GM18507 (cell line): ENCODE measurements at places on chromosomes 5 and 9.

DNA sequence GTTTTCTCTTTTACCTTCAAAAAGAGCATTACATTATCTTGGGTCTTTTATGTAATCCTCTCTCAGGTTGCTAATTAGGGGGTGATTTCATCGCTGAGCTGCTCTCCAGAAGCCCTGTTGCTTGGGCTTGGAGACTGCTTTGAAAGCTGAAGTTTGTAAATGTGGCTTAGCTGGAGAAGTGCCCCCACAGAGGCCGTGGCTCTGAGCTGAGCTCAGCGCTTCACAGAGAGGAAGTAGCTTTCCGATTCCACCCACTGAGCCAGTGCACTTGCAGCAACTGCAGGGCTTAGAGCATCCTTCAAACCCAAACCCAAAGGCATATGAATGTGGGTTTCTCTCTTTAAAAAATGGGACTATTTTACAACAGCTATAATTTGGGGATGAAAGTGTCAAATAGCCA lies 13.7 kb upstream of the NXNL2 start:
- no peak for DNase-seq

GRCh38 chr5:120657104-120657503 lies 193.0 kb downstream of the PRR16 start:
- no peak for DNase-seq

DNA sequence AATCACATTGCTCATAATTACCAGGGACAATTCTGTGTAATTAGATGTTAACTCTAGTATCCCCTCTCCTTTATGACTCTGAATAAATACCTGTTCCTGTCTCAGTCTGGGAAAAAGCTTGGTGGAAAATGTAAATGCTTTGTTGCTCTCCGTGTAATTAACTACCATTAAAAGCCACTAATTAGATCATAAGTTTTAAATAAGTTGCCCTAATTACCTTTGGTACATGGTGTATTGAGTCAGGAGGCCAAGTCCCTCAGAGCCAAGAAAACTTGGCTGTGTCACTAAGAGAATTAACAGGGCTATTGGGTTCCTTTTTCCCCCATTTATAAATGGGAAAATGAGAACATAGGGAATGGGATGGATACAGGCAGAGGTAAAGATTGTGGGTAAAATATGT lies 617.6 kb downstream of the TLR4 start:
- DNase-seq, result no peak

DNA sequence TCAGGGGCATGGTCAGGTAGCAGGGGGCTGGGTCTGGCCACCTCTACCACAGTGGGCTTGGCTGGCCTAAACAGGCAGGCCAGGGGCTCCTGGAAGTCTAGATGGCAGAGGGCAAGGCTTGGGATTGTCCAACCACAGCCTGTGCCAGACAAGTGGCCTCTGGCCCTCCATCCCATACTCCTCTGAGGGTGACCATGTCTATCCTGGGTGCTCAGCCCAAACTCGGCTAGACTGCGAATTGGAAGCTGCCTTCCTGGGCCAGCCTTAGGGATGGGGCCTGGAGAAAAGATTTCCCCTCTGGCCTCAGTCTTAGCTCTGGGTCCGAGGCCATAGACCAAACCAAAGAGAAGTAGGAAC lies 110.5 kb downstream of the PHF2 start:
- no peak for DNase-seq

GRCh38 chr5:140108093-140109017 lies 5.6 kb upstream of the PURA start:
- DNase-seq, result no peak

DNA sequence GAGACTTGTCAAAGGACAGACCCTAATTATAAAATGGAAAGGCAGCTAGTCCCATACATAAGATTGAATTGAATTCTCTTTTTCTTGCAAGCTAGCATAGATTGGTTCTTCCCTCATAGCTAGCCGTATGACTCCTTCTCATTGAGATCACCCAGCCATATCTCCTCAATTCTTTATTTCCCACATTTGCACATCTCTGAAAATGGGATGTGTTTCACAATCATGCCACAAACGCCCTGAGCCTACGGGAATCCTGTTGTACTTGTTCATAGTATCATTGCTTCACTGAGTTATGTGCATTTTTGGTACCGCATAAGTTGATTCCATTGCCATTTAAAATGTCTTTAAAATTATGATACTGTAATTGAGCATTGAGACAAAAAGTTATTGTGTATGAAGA lies 90.5 kb downstream of the PCSK1 start:
- no peak for DNase-seq

DNA sequence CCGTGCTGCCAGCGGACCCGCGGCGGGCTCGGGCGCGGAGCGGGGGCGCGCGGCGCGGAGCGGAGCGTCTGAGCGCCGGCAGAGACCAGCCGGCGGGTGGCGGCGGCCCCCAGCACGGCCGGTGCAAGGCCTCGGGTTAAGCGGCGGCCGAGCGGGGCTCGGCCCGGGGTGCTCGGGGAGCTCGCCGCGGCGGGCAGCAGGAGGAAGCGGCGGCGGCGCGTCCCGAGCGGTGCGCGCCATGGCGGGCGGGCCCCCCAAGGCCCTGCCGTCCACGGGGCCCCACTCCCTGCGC lies 150 bp downstream of the SNX30 start:
- no peak for DNase-seq

- no peak for DNase-seq
These were observed 638.3 kb upstream of the DMAC1 start for GRCh38 chr9:8437876-8438275.

DNA sequence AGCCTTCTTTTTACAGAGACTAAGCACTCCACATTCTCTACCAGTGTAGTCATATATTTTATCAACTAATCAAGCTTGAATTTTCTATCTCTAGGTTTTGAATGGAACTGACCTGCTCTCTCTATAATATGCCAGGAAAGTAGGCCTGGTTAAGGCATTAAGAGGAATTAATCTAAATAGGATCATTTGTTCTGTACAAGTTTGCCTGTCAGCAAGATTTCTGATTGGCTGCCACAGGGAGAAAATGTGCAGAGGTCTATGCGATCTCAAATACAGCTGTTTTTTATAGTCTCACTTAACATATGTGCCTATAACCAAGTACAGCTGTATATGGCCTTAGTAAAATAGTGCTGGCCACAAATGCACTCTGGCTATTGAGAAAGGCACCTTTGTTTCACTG lies 418.8 kb downstream of the KDM4C start:
- no peak for DNase-seq

DNA sequence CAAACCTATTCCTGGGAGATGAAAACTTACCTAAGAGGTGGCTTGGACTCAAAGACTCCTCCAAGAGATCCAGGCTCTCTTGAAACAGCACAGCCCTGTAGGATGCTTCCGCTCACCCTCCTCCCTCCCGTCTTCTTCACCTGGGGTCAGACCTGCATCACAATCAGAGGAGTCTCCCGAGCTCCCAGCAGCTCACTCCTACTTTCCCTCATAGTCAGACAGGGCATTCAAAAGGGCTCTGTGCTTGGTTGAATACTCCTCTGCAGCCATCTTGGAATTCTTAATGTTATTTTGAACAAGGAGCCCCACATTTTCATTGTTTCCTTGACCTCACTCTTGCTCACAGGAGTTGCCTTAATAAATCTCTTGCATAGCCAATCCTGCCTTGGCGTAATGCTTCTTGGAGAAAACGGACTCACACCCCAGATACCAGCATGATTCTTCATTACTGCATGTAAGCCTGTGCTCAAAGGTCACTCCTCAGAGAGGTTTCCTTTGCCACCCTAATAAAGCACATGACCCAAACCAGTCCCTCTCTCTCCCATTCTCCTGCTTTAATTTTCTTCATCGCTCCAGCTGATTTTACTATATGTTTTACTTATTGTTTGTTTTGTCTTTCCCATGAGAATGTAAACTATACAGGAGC lies 47.1 kb upstream of the IFNK start:
- DNase-seq, result no peak

DNA sequence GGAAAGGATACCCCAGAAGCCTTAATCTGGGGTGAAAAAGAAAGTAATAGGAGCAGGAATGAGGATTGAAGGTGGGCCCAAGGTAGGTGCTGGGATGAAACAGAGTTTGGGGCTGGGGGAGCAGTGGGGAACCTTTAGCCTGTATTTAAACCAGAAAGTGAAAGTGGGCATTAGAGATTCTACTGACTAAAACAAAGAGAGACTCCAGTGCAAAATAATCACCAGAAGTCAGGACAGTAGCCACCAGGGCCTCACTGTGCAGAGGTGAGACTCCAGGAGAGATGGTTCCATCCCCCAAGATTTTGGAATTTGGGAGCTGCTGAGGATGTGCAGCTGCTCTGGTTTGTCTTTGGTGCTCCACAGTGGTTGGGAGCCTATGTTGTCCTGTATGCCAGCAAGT lies 13.1 kb downstream of the DNAJB5 start:
- no peak for DNase-seq

DNA sequence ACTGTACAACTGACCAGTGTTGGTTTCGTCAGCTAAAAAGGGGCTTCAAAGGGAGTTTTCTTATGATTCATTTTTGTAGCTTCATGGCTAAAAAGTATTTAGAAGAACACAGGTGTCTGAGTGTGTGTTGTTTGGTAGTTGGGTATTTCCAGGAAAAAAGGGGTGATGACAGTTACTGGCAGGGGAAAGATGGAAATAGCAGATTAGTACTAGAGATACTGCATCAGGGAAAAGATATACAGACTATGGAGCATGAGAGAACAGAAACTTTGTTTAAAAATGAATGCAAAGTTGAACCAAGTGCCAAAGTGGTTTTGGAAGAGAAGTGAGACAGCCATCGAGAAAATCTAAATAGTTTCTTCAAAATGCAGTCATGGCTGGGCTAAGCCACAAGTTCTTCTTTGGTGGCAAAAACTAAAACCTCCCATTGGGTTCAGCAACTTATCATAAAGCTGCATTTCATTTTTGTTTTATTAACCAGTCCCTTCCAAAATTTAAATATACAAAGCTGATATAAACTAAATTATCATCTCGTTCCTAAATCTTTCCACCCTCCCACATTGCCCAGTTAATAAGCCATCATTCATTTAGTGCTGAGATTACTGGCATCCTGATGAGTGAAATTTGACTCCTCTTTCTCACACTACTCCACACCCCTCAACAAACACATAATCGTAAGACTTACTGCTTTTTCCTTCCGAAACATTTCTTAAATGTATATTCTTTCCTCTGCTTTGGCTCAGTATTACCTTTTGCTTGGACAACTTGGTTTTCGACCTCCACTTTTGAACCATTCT lies 33.5 kb downstream of the ELL2 start:
- no peak for DNase-seq

- DNase-seq, result no peak
These were observed 114.8 kb upstream of the ELL2 start for GRCh38 chr5:96076451-96076850.

GRCh38 chr5:134975078-134975715 lies 7.5 kb downstream of the CATSPER3 start:
- no peak for DNase-seq

DNA sequence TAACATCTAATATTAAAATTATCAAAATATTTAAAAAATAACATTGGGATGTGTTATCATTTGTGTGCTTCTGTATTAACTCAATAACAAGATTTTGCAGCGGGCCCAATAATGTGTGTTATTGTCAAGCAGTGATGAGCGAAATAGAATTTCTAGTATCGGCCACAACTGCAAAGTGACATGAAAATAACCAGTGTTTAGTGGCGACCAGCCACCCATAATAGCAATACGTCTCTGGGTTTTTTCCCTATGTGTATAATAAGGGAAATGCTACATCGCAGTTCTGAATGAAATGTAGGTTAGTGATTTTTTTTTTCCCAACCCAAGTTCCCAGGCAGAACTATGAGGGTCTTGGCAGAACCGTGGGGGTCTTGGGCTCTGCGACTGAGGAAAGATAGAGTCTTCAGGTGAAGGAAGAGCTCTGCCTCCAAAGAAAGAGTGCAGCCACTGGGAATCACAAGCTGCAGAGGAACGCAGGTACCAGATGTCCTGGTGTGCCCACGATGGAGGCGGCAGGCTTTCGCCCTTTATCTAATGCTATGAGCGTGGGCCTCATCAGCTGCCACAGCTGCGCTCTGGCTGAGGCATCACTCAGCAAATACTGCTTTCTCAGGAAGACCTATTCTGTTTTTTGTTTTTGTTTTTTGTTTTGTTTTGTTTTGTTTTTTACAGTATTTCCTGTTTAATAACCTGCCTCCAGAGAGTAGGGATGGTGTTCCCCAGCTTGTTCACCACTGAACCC lies 235.0 kb downstream of the ROR2 start:
- DNase-seq, result no peak

GRCh38 chr9:89342948-89343347 lies 24.6 kb downstream of the SECISBP2 start:
- no peak for DNase-seq

GRCh38 chr5:92635001-92635461 lies 946.0 kb downstream of the NR2F1-AS1 start:
- DNase-seq, result no peak

- no peak for DNase-seq
These were observed 61.4 kb downstream of the TSSK1B start for GRCh38 chr5:113373426-113373825.

- no peak for DNase-seq
These were observed 40.8 kb downstream of the ERGIC1 start for GRCh38 chr5:172874647-172875504.

DNA sequence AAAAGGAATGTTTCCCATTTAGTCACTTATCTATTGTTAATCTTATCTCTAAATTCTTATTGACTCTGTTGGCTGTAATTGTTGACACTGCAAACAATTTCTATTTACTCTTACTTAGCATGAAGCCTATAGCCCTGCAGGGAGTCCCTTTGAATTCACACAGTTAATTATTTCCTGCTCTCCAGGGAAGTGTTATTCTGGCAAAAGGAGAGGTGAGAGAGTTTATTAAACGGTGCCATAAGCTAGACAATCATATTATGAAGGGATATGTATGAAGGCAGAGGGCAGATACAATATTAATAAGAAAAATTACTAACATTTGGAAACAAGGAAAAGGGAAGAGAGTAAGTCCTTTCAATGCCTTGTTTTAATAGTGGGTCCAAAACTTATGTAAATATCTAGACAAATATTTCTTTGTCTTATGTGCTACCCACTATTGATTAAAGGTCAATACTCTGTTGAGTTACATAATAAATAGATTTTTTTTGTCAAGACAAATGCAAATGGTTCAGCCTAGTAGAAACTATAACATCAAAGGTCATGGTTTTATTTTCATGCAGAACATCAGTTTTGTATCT lies 107.1 kb downstream of the CDH18 start:
- DNase-seq, result no peak

DNA sequence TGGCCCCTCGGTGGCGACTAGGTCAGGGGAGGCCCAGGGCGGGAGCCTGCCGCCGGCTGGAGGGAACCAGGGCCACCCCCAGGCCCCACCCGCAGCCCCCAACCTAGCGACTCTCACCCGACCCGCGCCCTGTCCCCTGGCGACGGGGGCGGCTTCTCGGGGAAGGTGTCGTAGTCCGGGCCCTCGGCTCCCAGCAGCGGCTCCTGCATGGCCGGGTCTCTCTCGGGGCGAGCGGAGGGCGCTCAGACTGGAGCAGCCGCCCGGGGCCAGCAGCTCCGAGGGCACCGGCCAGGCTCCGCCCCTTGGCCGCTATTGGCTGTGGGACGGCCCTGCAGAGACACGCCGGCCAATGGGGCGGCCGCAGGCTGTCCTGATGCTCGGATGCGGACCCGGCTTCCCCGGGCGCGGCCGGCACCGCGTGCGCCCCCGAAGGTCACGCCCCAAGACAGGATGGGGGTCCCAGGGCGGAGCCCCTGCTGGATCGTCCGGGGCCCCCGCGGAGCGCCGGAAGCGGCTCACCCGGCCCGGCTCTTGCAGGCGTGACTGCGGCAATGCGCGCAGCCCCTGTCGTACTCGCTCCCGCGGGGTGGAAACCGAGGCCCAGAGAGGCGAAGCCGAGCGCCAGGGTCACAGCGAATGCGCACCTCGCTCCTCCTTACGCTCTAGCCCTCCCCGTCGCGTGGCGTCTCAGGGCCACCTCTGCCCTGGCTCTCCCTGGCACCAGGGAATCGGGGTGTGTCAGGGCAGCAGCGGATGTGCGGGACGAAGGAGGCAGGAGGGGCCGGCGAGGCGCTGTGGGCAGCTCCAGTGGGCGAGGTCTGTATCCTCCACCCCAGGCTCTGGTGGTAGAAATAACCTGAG lies at the start of gene SLC2A6:
TSS of gene SLC2A6 (minus strand) at position 249 of the 861 bp plus-strand sequence. CDS start at position 209, 40 bp downstream.
- DNase-seq, result peak; percentile 94
